Caco-2 (cell line): ENCODE measurements at places on chromosomes 6 and 20.

DNA sequence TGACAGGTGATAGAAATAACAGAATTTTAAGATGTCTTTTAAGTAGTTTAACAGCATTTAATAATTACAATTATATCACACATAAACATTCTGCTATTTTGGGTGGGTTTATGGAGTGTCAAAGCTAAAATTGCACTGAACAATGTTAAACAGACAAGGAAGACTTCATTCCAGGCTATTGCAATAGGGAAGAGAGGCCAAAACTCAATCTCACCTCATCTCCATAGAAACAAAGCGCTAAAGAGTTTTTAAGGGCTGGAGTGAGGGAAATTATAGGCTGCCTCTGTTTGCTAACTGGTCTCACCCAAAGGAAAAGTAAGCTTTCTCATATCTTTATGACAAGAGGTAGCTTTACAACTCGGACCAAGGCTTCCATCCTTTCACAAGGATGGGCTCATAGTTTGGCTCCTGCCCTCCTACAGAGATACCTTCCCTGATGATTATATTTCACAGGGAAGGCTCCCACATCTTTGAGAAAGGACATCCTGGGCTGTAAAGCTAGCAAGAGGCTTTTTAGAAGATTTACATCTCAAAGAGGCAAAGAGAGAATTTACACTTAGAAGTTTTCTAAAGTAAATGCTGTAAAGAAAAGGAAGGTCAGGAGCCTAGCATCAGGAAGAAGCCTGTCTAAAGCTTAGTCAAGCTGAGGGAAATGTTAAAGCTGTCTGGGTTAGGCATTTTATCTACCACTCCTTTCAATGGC, 350.2 kb upstream of the IMPG1 start:
- DNase-seq: no peak

DNA sequence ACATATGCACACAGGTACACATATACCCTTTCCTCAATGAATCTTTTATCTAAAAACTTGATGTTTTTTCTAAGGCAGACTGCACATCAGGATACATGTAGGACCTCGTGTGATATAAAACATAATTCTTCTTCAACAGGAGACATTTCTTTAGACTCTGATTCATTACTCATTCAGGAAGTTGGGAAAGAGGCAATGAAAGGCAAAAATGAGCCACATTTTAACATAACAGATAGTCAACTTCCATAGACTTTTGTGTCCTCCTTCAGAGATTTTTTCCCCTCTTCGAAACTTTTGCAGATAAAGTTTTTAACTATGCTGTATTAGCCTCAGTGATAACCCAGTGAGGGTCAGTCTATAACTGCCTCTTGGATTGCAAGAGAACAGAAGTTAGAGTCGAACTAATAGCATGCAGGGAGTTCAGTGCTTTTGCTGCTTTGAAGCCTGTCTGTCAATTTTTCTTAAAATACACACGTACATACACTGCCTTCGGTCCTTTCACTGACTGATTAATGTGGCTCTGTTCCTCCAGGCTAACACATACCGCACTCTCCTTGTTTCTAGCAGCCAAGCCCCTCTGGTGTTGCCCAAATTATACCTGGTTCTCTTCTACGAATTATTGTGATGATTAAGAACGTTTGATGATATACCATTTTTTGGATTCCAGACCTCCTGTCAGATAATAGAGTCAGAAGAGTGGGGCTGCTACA, 562.5 kb upstream of the MAP3K7 start:
- DNase-seq: no peak

GRCh38 chr6:136510299-136510698, 39.9 kb downstream of the MAP7 start:
- DNase-seq: no peak

GRCh38 chr6:7588506-7588905, 1.5 kb upstream of the SNRNP48 start:
- no peak for DNase-seq

DNA sequence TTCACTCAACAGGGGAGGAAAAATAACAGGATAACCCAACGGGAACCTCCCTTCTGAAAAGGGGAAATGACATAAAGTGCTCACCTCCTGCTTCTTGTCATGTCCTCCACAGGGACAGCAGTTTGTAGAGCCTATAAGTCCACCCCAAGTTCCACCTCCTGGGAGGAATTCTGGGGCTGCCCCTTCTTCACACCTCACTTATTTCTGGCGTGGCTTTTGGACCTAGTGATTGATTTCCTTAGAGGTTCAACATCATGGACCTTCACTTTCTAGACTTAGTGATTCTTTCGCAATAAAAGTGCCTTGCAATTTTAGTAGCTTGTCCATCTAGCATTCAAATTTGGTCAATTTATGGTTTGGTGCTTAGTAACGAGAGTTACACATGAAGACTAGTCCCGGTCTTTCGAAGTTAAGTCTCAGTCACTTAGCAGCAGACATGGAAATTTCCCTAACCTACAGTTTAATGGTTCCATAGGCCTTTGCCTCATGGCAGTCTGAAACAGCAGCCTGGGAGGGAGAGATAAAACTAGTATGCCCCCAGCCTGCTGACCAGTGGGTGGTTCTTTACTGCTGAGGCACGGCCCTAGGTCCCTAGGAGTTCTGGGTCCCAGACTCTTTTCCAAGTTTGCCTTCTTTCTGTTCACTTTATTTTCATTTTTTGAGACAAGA, 59.2 kb upstream of the CDKAL1 start:
- DNase-seq: no peak

DNA sequence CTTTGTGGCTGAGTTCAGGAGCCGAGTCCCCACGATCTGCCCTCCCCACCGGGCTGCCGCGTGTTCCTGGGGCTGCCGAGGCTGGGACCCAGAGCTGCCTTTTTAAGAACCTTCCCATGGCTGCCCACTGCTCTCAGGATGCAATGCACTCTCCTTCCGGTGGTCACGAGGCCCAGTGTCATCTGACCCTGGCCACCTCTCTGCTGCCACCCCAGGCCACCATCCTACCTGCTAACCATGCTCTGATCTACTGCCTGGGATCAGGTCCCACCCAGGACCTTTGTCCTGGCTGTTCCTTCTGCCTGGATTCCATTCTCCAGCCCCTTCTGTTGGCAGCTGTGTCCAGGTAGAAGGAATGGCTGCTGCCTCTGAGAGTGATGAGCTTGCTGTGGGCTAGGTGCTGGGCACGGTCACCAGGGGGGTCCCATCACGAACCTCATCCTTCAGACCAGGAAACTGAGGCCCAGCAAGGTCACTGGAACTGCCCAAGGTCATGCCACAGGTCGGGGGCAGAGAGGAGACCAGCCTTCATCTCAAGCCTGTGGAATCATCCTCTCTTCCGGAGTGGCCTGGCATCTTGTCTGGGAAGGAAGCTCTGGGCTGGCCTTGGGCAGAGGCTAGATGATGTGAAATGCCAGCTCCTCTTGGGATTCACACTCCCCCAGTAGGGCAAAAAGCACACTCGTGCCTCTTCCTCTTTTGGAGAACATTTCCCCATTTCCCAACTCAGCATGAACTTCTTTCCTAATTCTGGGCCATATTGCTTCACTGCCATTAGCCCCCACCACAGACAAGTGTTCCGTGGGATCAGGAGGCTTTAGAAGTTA, 20.5 kb downstream of the PCK1 start:
- DNase-seq: no peak

DNA sequence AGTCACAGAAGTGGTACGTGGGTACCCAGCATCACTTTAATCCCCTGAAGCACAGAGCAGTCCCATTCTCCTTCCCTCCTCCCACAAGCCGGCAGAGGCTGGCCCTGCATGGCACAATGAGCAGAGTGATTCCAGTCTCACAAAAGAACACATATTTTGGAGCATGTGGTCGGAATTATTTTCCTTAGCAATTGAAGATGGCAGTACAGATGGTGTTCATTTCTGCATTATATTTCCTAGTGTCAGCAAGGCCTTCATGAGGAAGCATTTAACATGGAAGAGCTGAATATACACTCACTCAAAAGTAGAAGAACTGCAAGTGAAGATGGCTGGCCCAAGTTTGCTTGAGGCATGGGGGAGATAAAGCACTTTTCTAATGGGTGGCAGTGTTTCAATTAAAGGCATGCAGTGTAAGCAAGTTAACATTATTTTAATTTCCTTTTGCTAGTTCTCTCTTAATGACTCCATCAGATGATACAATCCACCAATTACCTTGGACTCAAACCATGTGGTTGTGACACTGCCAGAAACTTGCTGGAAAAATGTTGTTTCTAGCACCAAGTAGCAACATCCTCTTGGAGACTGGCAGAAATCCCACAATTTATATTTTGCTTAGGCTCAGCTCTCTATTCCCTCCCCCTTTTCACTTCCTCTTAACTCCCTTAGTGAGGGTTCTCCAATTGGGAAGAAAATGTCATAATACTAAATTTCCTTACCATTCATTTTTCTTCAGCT, 74.4 kb downstream of the ARHGAP18 start:
- no peak for DNase-seq

DNA sequence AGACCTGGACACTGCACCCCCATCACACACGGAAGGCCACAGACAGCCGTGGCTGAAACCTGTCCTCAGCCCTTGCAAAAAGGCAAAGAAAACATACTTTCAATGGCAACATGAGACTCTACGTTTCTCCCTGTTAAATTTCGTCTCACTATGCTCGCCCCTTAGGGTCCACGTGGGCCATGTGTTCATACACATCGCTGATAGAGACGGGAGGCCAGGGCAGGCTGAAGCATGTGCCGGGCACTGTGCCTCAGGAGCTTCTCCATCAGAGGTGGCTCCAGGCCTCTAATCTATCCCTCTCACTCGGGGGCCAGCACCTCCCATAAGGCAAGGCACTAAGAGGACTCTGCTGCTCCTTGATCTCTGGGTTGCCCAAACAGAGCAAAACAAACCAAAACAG, 17.5 kb downstream of the PXDC1 start:
- DNase-seq: no peak

- no peak for DNase-seq
These were observed 7.1 kb upstream of the NKX2-2 start for GRCh38 chr20:21520702-21521595.
